ENCODE measurements at places on chromosomes 4 and X.
A peak's percentile ranks its signal among the peaks of the same experiment; 100 is the strongest.

DNA sequence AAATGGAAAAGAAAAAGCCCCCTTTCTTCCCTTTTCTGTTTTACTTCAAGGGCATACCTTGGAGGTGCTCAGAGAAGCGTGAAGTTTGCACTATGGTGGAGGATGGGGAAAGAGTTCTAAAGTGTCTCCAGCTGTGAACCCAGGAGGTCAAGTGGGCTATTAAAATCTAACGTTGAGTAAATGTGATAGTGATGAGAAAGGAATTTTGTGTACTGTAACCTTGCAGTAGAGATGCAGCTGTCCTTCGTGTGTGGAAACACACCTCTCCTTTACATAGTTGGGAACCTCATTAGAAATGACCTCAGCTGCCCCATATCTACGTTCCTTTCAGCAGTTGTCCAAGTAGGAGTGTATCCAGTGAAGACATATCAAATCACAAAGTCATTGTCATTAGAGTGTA, 26.5 kb downstream of the ADH5 start:
- no peak for DNase-seq

GRCh38 chr4:2787230-2788100, 5.4 kb upstream of the SH3BP2 start:
- DNase-seq, result peak; percentile 69

- peak; percentile 14 for DNase-seq
Measured at GRCh38 chr4:82561786-82562563, at the start of gene TMEM150C. TMEM150C (minus strand) TSS chr4:82561988; CDS start chr4:82504657, 57,331 bp downstream.

DNA sequence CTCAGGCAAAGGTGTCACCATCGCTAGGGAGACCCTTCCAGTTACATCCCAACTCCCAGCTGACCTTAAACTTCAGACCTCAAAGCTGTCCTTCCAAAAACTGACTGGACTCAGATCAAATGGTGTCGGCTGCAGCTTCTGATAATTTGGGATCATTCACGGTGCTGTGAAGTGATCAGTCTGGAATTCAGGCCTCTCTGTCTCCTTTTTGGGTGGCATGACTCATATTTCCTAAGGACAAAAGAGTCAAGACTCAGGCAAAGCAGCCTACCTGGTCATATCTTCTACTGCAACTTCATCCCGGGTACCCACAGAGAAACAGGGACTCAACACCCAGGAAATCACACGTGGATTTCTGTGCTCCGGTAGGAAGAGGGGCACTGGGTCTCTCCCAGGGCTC, 87.6 kb downstream of the SORCS2 start:
- DNase-seq, result no peak

DNA sequence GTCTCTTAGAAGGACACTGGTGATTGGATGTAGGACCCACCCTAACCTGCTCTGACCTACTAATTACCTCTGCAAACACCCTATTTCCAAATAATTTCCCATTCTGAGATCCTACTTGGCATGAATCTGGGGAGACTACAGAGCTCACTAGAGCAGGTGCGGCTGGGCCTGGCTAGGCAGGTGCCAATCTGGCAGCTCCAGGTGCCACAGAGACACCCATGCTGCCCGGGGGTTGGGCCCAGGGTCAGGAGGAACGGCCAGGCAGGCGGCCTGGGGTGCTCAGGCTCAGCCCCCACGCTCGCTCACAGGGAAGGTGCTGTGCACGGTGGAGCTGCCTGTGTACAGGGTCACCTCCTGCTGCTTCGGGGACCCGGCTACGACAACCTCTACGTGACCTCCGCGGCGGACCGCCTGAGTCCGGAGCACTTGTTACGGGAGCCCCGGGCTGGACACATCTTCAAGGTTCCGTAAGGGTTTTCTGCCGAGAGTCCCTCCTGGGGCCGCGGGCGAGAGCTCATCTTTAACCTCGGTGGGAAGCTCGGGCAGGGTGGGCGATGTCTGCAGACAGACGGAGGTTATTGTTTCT, 26.5 kb upstream of the PLCXD1 start:
- no peak for DNase-seq

GRCh38 chr4:185546335-185546734, 11.0 kb upstream of the PDLIM3 start:
- no peak for DNase-seq

DNA sequence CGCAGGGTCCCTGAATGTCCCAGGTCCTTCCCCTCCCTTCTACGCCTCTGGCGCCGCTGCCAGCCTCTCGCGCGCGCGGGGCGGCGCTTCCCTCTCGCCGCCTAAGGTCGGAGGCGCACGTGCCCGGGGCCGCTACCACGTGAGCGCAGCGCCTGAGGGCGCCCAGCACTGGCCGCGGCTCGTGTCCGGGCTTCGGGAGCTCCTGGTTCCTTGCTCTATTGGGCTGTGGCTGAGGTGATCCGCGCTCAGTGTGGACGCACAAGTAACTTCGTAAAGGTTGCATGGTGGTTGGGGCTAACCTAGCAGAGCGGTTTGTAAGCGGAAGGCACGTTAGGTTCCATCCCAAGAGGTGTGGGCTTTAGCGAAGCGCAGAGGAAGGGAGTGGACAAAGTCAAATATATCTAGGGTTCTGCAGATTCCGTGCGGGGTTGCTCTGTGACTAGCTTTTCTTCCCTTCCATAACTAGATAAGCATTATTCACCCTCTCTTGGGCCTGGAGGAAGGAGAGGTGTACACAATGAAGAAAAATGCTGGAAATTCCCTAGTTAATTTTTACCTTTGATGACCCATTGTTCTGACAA, 1.8 kb downstream of the TLL1 start:
- no peak for DNase-seq

- no peak for DNase-seq
Measured at GRCh38 chr4:72432282-72432681, 136.7 kb downstream of the ADAMTS3 start.

DNA sequence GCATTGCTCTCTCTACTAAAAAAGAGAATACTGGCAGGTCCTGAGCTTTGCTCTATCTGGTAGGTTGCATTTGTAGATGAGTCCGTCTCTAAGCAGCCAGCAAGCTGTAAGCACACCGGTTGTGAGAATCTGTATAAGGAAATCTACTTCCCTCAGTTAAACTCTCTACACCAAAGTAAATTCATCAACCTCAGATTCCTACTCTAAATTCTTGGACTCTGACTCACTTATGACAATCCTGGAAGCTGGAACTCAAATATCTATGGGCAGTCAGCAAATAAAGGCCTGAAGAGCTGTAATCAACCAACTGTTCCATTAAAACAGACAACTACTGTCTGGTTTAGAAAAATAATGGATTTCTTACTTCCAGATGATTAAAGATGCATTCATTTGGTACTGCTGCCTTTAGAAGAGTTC, 37.9 kb downstream of the FAT1 start:
- no peak for DNase-seq

DNA sequence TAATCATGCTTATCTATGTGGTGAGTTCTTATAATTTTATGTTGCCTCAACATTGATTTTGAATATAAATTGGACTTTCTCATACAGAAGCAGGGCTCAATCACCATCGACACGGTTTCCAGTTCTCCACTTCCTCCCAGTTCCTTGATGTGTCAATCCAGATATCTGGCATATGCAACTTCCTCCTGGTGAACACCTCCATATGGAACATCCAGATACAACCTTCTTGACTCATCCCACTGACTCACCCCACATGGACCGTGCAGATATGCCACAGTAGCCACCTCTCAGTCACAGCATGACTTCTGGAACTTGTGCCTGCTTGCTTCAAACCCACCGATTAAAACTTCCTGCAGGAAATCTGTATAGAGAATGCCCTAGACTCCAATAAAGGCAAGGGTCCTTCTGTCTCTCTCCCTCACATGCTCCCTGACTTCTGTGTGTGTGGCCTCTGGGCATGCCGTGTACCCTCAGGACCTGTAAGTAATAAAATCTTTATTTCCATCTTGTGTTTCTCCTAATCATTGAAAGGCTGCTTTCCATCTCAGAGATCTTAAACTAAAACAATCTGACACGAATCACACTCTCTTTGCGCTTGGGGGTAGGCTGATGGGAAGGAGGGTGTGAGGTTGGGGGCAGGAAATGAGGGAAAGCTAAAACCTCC, 67.0 kb downstream of the HTRA3 start:
- DNase-seq, result no peak

DNA sequence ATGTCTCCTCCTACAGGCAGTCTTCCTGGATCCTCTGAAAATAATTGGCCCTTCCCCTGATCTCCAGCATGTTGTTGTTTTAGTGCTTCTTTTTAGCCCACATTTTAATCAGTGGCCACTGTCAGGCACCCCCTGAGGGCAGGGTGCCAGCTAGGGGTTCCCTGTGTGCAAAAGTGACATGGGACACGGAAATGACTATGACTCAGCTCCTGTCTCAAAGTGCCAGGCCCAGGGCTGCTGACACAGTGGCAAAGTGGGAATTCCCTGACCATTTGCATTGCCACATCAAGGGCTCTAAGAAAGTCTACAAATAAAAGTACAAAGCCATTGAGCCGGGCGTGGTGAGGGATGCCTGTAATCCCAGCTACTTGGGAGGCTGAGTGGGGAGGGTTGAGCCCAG, 24.8 kb downstream of the HMX1 start:
- no peak for DNase-seq

DNA sequence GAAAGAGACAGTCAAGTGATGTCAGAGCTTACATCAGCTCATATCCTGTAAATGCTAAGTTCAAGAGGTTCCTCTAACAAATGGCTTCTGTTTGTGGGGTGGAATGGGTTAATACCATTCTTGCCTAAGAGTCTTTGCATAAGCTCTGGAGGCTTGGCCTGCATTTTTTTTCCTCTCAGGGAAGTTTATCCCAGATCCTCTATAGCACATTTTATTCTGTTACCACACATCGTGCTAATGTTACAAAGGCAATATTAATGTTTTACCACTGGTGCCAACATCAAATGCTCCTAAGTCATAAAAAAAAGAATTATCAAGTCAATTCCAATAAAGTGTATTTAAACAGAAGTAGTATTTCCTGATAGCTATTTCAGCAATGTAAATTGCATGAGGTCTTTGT, 2.9 kb upstream of the ADH6 start:
- no peak for DNase-seq

Data from stimulated activated naive CD8-positive, alpha-beta T cell treated with anti-CD3 and anti-CD28 coated beads, Interleukin-15, Interleukin-2, amounts not matched to agents 100 U/mL and 50 U/mL, for 24 hours (primary cell).